ENCODE measurements at places on chromosomes 3 and 15.

- DNase-seq: peak; percentile 62
These were observed 562 bp downstream of the NBEAL2 start for GRCh38 chr3:46979958-46980497.

DNA sequence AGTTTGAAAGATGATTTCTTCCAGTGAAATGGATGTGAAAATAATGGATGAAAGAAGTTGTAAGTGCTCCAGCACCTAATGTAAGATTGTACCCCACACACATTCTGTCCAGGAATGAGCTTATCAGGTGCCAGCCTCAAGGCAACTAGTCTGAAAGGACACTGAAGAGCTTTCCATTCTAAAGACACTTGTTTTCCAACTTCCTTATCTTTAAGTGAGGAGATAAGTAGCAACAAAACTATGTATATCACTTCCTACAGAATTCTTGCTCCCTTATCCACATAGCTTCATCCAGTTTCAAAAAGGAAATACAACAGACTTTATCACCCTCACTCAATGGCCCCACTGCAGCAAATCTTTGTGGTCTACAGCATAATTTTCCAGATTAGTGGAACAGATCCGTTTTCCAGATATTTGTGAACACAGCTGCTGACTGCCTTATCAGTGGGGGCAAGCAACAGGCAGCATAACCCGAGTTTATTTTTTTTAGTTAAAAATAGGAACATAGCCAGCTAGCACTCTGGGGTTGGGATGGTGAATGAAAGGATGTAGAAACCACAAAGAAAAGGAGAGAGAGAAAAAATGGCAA lies 60.6 kb downstream of the CD200R1L start:
- no peak for DNase-seq

- DNase-seq: no peak
These were observed 21.3 kb downstream of the MME start for GRCh38 chr3:155101398-155101797.

GRCh38 chr3:134427400-134428111 lies 53.3 kb upstream of the AMOTL2 start:
- no peak for DNase-seq

DNA sequence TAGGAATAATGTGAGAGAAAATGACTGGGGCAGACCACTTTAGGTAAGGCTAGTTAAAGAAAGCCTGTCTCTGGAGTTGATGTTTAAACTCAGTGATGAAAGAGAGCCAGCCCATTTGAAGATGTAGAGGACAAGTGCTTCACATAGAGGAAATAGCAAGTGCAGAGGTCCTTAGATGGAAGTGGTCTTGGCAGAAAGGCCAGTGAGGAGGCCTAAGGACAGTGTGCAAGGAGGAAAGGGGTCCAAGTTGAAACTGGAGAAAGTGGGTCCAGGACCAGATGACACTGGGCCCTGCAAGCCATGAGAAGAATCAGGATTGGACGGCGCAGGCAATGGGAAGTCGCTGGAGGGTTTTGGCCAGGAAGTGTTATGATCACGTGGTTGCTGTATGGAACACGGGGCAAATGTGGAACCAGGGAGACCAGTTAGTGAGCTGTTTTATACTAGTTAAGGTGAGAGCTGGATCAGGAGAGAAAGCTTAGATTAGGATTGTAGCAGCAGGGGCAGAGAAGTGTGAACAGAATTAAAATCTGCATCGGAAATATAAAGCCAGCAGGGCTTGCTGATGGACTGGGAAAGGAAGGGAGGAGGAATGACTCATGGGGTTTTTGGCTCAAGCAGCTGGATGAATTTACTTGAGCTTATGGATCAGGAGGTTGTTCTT lies 48.0 kb upstream of the SCAANT1 start:
- no peak for DNase-seq

- DNase-seq: no peak
These were observed 18.1 kb downstream of the CRABP1 start for GRCh38 chr15:78358102-78358870.

DNA sequence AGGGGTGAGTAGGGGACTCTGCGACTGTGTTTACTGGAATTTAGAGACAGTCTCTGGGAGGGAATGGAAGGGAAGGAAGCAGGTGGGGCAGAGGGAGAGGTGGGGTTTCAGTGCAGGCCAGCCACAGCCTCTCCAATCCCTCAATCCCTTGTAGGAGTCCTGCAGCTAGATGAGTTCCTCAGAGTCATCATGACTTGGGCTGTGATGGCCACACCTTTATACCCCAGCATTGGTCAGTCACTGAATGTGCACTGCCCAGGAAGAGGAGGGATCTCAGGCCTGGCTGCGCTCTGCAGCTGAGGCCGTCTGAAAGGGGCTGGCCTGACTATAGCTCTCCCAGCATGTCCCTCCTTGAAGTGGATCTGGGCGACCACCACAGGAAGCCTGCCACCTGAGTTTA lies 67.3 kb upstream of the GLCE start:
- DNase-seq: no peak

- no peak for DNase-seq
These were observed 39.2 kb upstream of the APH1B start for GRCh38 chr15:63238171-63238570.

DNA sequence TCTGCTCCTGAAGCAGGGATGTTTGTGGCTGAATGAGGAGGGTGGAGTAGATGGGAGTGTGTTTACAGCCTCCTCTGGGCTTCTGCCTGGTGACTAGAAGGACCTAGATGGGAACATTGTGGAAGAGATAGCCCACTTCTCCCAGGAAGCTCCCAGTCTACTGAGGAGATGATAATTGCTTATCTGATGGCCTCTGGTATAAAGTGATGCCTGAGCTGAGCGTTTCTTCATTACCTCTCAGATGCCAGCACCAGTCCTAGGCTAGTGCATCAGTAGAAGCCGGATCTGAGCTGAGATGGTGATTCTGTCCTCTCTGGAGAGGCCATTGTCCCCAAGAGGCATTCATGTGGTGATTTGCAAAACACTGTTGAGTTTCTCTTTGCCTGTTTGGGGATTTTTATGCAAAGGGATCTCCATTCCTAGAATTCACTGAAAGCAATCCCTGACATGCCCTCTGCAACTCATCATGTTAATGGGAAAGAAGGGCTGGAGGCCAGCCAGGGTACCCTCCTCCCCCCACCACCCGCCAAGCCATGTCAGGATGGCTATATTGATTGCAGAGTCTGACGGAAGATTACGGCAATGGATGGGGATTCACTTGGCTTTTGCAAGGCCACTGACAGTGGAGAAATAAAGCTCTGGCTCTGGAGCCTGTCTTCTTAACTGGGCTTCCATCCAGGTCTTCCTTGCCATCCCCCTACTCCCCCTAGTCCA lies 166.4 kb upstream of the ROPN1 start:
- no peak for DNase-seq

GRCh38 chr3:174325171-174325570 lies 534.0 kb upstream of the NAALADL2 start:
- no peak for DNase-seq
